ENCODE measurements at places on chromosomes 6 and 20.

GRCh38 chr6:97113170-97113569 is 169.8 kb downstream of the MMS22L start:
- DNase-seq = no peak

GRCh38 chr6:159726255-159726917 is 920 bp upstream of the WTAP start:
- DNase-seq = no peak

GRCh38 chr6:30325150-30325872 is 1.4 kb upstream of the TRIM39 start:
- no peak for DNase-seq

- DNase-seq = no peak
These were observed 49.4 kb downstream of the PYGB start for GRCh38 chr20:25297141-25297905.

GRCh38 chr6:91161246-91161645 is 574.4 kb upstream of the MAP3K7 start:
- DNase-seq = no peak

Measured in thymus (tissue), 14 donors.